Stimulated activated CD4-positive, alpha-beta T cell treated with anti-CD3 and anti-CD28 coated beads, Interleukin-1b, Interleukin-23, amount 100 ng/mL, for 24 hours (primary cell): ENCODE measurements at places on chromosomes 4 and X.

- no peak for DNase-seq
Measured at GRCh38 chr4:10983268-10983667, 298.7 kb upstream of the CLNK start.

- DNase-seq = no peak
Measured at GRCh38 chr4:138341739-138342415, 99.7 kb upstream of the SLC7A11 start.

DNA sequence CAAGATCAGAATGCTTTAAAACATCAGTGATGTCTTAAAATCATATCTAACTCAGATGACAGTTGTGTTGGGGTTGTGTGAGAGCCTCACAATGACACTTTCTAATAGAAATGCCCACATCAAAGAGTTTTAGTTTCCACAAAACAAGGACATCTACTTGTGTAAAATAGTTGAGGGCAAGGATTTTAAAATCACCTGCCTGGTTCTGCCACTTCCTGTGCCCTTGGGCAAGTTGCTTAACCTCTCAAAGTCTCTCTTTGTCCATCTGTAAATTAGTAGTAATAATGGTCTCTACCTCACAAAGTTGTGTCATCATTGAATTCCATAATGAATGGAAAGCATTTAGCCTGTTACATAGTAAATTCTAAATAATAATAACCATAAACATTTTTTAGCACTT lies 41.9 kb upstream of the RELL1 start:
- no peak for DNase-seq

- DNase-seq = no peak
Measured at GRCh38 chr4:113820108-113820507, 58.6 kb upstream of the CAMK2D start.

GRCh38 chr4:180634306-180634705 lies 1608.9 kb upstream of the TENM3 start:
- DNase-seq = no peak

DNA sequence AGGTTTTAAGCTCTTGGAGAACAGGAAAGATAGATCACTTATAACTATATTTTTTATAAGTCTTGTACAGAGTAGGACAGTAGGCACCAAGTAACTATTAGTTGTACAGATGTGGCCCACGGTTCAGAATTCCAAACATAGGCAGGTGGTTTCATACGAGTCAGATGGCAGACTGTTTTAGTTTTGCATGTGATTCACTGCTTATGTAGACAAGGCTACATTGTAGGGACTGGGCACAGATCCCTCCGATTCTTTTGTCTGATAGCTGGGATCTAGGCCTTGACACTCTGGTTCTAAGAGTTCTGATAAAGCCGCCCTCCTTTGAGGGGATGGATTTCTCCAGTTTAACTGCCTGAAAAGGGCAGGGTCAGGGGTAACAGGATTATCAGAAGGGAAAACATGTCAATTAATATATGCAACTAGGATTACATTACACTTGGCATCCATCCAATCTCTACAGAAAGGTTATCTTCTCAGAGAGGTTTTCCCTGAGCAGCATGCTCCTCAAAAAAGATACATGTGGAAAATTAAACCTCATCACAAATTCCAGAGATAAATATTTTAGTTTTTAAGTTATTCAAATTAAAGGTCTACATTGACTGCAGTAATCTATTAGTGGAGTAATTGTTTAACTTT lies 87.8 kb downstream of the SPRY1 start:
- no peak for DNase-seq

DNA sequence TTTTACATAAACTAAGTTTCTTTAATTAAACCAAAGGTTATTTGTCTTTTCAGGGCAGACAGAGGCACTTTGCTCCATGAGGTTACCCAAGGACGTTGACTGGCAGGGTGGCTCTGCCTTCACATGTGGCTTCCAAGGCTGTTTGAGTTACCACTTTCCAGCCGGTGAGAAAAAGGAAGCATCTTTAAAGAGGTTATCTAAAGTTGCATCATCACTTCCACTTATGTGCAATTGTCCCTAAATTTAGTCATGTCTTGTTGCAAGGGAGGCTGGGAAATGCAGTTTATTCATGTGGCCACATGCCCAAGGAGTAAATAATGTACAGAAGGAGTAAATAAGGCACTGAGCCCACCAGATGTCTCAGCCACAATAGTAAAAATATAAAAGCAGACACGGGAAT lies 29.0 kb upstream of the RAP1GDS1 start:
- no peak for DNase-seq

DNA sequence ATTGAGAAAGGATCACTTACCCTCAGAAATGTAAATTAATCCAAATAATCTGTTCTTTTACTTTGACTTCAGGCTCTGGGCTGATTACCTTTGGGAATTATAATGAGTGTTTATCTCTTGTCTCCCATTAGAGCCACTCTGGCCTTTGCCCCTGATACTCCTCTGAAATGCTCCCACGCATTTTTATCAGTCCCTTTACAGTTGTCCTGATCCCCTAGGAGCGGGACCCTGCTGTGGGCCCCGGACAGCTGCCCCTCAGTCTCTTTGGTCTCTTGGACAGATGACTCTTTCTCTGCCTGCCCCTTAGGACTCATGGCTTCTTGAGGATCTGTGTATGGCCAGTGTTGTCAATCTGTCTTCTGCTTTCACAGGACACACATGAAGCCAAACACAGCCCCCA lies 1.0 kb upstream of the TRIM75 start:
- no peak for DNase-seq

DNA sequence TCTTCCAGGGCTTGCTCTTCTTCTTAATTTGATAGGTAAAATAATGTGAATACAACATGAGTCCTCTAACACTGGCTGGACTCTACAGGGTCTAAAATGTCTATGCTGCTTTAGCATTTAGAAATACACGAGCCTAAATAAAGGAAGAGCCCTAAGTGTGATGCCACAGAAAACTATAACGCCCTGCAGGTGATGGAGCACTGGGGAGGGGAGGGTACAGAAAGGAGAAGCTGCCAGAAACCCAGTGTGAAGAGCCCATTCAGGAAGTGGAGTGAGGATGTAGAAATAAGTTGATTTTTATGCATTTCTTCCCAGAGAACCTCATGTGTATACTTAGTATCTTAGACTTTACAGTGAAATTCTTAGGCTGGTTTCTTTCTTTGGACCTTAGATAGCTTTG lies 83.4 kb downstream of the TNIP2 start:
- no peak for DNase-seq

- no peak for DNase-seq
Measured at GRCh38 chr4:2259541-2260343, 2.2 kb downstream of the MXD4 start.

GRCh38 chr4:40055863-40056715 lies 561 bp upstream of the N4BP2 start:
- DNase-seq = no peak

- no peak for DNase-seq
Measured at GRCh38 chr4:139851639-139852038, 186.0 kb downstream of the MGST2 start.

GRCh38 chr4:156790866-156791265 lies 180.7 kb downstream of the PDGFC start:
- no peak for DNase-seq

DNA sequence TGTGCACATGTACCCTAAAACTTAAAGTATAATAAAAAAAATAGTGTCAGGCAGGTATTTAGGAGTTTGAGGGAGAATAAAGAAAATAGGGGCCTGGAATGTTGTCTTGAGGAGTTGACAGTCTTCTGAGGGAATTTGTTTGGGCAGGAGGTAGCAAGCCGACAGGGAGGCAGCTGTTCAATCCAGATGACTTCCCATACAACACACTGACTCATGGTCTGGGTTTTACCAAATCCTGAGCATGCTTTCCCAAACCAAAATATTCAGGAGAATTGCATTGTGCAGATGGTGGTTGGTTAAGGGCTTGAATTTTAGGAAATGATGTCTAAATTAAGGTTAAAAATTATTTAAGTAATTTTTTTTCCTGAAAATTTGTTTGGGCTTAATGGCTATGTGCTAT lies 430.0 kb downstream of the INPP4B start:
- no peak for DNase-seq

DNA sequence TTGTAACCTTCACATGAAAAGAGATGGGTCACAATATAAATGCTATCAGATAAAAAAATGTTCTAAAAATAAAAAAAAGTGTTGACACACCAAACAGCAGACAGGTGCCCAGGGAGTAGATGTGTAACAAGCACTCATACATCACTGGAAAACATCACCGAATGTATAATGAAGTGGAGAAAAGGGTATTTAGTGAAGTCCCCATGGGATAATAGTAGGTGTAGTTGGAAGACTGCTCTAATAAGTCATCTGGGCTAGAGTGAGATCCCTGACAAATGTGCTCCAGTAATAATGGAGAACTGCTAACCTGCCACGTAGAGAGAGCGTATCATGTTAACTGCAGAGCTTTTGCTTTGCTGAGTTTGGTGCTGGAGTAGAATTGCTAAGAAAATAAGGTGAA lies 152.0 kb downstream of the GRIA2 start:
- DNase-seq = no peak

- DNase-seq = no peak
Measured at GRCh38 chr4:7297881-7298280, 105.5 kb downstream of the SORCS2 start.

- no peak for DNase-seq
Measured at GRCh38 chr4:128653527-128654444, 155.7 kb upstream of the JADE1 start.

- no peak for DNase-seq
Measured at GRCh38 chr4:76943790-76944189, 5.8 kb upstream of the SEPTIN11 start.

DNA sequence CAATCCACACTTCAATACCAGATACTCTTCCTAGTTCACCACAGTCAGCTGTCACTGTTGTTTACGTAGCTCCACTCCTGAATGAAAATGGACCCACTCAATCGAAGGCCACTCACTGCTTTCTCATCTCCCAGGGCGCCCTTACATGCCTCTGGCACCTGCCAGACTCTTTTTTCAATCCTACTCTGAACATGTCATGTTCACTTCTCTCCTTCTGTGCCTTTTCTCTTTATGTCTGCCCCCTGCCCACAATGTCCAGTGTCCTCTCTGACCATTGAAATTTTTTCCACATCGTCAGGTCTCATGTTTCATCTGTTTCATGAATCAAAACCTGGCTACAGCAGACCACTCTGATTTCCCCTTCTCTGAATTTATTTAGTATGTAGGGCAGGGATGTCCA lies 1.3 kb upstream of the MGAT4D start:
- DNase-seq = no peak

DNA sequence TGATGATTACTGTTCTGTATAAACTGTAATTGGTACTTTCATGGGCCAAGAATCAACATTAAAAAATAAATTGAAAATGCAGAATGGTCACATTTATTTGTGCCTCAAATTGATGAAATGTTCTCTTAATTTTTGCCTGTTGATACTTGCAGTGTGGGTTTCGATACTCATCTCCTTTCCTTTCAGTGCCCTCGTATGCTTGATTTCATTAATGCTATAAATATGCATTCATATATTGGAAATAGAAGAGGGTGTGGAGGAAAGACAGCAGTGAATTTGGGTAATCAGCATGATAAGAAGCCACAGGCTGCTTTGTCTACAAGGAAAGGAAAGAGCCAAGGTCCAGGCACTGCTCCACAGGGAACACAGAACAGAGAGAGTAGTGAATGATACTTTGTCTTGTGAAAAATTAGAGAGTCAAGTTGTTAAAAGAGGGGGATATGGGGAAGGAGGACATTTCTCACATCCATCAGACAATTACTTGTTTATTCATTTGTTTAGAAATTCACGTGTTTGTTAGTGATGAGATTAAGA lies 1.0 kb upstream of the DDX60 start:
- DNase-seq = no peak

DNA sequence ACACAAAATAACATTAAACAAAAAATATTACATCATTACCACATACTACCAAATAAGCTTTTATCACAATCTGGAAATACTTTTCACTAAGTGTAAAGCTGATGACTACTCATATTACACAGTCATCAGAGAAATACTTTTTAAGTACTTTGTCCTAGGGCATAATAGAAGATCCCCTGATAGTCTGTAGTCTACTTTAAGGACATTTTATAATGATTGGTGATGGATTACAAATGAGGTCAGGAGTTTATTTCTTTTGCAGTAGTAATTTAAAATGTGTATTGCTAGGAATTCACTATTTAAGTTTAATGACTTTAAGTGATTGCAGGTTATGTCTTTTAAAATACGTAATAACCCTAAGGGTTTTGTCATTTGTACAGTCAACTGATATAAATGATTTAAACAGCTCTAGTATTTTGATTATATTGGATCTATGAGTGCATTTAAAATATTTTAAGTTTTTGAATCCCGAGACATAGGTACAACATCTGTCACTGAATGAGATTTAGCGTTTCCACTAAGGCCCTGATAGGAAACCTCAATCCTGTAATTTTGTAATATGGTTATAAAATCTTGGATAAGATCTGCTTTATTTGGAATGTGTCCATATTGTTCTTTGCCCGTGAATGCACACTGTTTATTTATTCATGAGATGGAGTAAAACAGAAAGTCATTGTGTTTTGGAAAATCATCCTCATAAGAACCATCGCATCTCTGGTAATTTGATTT lies 189.5 kb downstream of the ARAP2 start:
- no peak for DNase-seq

DNA sequence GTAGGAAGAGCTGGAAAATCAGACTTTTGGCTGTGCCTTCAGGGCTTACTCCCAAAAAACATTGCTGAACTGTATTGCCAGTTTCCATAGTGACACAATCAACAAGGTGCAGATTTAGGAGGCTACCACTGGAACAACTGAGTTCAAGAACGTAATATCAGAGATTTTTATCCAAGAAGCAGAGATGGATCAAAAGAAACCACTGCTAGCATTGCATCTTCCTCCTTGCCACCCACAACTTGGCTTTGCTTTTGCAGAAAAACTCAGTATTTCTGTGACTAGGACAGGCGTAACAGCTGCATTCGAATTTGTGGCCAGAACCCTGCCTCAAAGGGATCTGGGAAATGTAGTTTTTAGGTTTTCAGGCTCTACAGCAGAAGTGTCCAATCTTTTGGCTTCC lies 27.8 kb upstream of the WDFY3 start:
- no peak for DNase-seq

DNA sequence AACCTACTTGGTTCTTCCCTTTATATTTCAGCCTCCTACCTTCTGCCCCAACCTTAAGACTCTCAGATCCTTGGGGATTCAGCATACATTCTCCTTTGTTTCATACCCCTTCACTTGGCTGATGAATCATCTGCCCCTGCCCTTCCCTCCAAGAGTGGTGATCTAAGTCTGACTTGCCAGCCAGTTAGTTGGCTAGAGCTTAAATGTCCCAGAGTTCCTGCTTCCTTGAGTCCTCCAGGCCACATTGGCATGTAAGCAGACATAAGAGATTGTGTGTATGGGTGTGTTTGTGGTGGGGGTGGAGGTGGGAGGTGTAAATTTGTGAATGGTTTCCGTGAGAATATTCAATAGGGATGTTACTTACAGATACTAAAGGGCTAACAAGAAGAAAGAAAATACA lies 3.7 kb upstream of the TEX13D start:
- DNase-seq = no peak

DNA sequence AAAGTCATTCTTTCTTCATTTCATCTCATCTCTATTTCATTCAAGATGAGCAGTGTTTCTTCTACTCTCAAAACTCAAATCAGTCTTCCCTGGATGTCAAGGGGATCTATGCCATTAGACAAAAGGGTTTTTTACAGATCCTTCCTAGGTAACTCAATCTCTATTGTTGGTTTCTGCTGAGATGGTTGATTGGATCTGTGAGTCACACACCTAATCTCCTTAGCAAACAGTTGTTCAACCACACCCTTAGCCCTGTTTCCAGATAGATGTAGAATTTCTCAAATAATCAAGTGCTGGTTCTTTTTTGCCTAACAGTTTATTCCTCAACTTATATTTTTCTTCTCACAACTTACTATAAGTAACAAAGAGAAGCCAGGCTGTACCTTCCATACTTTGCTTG lies 200.5 kb downstream of the KDR start:
- no peak for DNase-seq

- no peak for DNase-seq
Measured at GRCh38 chr4:7956270-7956808, 16.7 kb upstream of the AFAP1 start.
